Activated CD8-positive, alpha-beta memory T cell treated with anti-CD3 and anti-CD28 coated beads for 4 hours (primary cell): ENCODE measurements at places on chromosomes 1 and 21.

DNA sequence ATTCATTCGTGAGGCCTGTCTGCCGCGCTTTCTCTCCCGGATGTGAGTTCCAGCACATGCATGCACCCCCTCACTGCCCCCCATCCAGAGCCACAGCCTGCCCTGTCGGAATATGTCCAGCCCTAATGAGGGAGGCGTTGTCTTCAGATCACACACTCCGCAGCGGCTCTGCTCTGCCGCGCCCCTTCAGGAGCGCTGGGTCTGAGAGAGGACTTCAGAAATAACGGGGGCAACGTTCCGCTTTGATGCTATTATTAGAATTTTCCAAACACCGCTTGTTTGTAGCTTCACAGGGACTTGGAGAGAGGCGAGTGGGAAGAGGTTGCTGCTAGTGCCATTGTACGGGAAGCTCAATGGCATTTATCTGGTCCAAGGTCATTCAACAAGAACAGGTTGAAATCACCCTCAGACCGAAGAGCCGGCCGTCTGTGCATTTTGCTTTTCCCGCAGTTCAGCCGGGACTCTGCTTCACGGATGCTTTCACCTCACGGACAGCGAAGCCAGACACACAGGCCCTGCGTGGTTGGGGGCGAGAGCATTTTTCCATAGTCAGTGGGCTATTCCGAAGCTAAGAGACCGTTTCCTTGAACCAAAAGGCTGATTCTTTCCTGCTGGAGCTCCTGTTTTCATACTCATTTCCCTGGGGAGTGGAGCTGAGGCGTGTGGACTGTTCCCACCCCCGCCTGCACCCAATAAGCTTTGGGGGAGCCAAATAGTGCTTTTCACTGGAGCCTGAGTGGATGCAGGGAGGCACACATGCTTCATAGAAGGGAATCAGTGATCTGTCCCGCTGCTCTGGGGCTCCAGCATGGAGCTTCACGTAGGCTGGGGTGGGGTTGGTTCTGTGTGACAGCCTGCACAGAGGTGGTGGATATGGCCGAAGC, 69.7 kb downstream of the GALNT2 start:
- DNase-seq, result no peak

GRCh38 chr1:90558126-90558525, 159.0 kb downstream of the BARHL2 start:
- no peak for DNase-seq

- DNase-seq, result no peak
Measured at GRCh38 chr1:219264561-219264960, 90.9 kb downstream of the LYPLAL1 start.

- DNase-seq, result no peak
Measured at GRCh38 chr1:90899263-90899662, 122.6 kb downstream of the ZNF644 start.

DNA sequence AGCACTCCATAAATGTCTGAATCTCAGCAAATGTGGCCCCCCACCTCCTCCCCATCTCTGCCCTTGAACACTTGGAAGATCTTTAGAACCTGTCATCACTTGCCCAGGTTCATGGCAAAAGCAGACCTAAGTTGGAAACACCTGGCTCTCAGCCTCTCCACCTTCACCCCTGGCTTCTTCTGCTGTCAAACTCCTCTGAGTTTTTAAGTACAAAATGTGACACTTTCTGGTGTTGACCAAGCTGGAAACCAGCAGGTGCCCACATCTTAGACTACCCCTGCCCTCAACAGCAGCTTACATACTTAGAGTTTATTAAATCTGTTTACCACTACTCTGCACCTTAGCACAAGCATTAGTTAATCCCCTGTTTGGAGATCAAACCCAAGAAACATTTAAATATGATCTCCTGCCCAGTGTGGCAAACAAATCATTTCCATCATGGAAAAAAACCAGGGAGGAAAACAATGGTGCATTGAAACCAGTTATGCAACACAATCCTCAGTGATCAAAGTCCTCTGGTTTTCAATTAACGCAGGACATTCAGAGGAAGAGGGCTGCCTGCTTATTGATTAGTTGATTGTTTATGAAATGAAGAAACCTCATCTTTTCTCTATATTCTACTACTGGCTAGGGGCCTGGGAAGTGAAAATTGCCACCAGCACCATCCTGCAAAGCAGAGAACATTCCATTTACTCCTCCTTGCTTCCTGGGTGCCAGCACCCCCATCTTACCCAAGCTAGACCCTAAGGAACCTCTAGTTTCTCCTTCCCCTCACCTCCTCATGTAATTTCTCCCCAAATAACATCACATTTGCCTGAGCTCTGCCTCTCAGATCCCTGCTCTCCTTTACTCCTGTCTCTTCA, 139.4 kb upstream of the RAB4A start:
- no peak for DNase-seq

DNA sequence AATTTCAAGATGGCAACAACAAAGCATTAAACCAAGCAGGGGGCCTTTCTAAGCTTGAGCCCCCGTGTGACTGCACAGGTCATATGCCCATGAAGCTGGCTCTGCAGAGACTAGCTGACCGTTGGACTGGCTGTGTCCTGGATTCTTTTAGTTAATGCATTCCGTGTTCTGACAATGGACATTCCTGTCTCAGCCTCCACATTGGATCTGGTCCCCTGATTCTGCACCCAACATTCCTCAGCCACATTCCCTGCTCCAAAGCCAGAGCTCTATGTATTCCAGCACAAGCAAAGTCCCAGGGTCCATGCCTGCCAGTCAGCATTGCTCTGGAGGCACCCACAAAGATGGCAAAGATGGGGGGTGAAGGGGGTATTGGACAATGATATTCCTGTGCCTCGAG, 5.1 kb upstream of the NAV1 start:
- DNase-seq, result no peak

DNA sequence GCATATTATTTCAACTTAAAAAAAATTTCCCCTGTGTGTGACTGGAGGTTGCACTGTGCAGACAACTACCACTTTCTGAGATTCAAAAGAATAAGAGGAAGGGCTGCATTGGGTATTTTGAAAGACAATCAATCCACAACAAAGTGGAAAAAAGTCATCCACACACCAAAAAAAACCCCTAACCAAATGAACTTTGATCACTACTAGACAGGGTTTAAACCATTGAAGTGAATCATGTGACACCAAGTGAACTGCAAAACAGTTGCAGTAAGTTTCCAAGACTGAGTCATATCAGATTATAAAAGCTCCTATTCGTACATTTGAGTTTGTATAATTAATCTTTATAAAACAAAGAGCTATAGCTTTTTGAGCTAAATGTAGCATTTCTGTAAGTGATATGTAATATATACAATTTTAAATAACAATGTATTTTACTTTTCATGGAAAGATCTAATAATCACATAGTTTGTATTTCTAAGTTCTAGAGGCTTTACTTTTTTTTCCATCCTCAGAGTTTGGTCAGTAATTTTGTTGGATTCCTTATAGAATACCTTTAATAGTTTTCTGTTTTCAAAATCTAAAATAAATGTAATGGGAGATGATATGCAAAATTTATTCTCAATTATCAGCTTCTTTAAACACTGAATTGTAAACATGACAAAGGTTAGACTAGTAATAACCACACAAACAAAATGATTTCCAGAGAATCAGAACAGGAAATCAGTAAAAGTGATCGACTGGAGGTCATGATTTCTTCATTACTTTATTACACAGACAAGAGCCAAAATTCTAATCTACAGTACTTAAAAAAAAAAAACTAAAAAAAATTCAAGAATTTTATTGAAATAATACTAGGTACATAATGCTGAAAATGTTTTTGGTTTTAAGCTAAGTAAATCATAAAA, 50.5 kb upstream of the GFI1 start:
- no peak for DNase-seq

DNA sequence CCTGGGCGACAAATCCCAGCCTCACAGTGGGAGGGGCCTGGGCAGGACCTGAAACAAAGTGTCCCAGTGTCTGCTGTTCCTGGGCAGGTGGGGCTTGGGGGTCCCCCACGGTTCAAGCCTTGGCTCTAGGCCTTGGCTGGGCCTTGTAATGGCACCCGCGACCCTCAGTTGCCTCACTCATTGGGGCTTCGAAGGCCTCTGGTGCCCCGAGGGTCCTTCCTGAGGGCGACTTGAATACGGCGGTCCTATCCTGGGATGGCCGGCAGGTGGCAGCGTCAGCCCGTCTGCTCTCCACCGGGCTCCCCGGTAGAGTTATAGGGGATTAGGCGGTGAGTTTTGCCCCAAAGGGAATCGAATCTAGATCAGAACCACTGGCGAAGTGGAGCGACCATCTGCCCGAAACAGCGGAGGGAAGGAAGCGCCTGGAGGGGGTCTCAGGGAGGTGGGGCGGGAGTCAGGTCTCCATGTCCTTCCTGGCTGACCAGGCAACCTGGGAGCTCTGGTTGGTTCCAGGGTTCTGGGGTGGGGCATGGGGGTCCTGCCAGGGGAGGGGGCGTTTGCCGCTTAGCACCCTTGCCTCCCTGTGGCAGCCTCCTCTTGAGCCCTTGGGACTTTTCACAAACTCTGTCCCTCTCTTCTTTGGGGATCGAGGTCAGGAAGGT, 2.1 kb upstream of the PEX10 start:
- DNase-seq, result peak; percentile 64

- DNase-seq, result no peak
Measured at GRCh38 chr1:26066160-26066559, 1.3 kb downstream of the TRIM63 start.

- no peak for DNase-seq
Measured at GRCh38 chr1:54975356-54976108, 4.9 kb upstream of the TMEM61 start.

GRCh38 chr1:18192974-18193373, 85.4 kb downstream of the IGSF21 start:
- DNase-seq, result no peak

DNA sequence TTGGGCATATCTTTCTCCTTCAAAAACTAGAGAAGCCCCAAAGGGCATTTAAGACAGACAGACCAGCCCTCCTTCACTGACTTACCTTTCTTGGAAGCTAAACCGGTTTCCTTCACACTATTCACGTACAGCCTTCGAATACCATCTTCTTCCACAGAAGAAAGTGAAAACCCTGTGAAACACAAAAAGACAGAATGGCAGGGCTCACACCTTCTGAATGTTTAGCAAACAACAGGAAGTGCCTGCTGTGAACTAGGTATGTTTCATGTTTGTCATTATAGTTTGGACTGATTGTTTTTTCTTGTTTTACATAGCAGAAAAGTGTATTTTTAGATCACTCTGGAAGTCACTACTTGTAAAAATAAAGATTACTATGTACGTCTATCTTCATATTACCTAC, 148.6 kb upstream of the KRTAP19-8 start:
- no peak for DNase-seq

DNA sequence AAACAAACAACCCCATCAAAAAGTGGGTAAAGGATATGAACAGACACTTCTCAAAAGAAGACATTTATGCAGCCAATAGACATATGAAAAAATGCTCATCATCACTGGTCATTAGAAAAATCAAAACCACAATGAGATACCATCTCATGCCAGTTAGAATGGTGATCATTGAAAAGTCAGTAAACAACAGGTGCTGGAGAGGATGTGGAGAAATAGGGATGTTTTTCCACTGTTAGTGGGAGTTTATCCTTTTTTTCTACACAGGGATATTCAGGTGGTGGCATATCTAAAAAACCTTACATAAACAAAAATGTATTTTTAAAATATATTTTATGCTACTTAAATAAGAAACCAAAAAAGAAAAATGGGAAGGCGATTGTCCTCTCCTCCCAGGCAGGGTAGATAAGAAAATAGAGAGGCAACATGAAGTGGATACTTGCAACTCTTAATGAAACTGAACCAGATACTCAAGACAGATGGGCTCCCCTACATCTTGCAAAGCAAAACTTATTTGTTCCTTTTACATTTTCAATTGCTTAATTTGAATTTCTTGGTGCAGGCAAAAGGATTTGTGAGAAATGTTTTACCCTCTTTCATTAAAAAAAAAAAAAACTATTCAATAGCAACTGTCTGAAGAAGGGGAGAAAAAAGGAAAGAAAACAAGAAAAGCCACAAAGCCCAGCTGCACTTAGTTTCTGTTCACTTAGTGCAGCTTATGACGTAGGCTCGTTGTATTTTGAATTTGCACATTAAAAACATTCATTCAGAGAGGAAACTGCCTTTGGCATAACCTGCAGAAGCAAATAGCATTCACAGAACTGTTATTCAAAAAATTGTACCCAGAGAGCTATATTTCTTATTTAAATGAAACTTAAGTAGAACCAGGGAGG, 36.9 kb upstream of the RGS1 start:
- DNase-seq, result no peak

DNA sequence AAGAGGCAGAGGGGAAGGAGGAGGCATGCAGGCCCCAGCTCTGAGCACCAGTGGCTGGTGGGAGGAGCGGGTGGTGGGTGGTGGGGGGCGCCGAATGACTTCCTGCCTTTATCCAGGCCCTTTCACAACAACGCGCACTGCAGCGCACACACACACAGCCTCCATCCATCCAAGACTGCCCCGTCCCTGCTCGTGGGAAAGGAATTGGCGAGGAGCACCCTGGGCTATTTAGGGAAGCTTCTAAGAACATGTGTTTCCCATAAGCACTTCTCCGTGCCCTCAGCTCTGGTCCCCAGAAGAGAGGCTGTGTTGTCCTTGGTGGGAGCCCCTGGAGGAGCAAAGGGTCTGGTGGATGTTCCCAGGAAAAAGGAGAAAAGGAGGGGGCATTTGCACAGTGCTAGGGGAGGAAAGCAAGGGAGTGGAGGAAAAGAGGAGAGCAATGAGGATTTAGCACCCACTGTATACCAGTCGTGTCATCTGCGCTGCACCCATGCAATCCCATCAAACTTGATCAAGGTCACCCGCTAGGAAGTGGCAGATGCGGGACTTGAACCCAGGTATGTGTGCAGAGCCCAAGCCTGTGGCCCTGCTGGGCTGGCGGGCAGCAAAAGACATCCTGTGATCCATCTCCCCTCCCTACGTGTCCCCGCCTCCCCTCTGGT, 28.1 kb downstream of the EPHA2 start:
- no peak for DNase-seq

- no peak for DNase-seq
Measured at GRCh38 chr21:41623945-41624344, 116.0 kb upstream of the TMPRSS2 start.

- DNase-seq, result no peak
Measured at GRCh38 chr1:56414728-56415224, 164.6 kb downstream of the PLPP3 start.

DNA sequence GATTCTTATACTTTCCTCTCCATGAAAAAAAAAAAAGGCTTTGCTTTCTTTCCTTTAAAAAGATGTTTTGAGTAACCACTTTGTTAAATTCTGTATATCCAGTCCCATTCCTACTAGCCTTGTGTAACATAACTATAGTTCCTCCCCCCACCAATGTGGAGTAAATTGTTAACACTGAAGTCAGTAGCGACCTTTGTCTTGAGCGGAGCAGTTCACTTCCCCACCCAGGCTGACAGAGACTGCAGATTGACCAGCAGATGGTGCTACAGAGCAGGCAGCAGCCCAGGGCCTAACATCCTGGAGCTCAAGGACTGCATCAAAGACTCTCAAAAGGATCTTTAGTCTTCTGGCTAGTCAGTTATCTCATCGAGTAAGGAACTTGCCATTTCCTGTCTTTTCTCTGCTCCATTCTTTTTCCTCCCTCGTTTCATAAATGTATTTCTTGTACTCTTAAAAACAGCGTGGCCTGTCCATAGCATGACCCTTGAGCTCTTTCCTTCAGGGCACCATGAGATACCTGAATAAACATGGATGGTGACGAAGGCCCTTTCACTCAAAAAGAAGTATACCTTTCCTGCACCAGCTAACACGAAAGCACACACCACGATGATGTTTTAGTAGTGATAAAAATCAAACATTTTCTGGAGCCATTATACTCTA, 503.5 kb upstream of the PKN2 start:
- DNase-seq, result peak; percentile 19

- no peak for DNase-seq
Measured at GRCh38 chr1:110384581-110385321, 6.1 kb downstream of the SLC16A4 start.

- DNase-seq, result no peak
Measured at GRCh38 chr1:247376659-247377058, 39.3 kb upstream of the NLRP3 start.

- DNase-seq, result no peak
Measured at GRCh38 chr1:34279971-34280370, 103.3 kb downstream of the C1orf94 start.
